NT2/D1 (cell line): ENCODE measurements at places on chromosomes 16 and 17.

GRCh38 chr16:57844416-57845030 is 42.2 kb upstream of the KIFC3 start:
- no peak for DNase-seq

DNA sequence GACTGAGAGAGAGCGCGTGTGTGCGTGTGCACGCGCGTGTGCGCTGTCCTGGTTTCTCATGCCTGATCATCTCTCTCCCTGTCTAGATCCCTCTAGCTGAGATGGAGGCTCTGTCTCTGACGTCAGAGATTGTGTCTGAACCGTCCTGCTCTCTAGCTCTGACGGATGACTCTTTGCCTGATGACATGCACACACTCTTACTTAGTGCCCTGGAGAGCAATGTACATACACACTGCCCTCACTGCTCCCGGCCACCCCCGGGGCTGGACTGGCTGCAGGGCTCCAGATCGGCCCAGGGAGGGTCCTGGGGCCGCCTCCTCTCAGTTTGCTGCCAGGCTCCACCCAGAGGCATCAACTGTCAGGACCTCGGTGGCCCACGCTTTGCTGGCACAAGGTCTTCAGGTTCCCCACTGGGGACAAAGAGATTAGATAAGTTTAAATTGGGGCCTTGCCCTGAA is 13.1 kb upstream of the ABCC3 start:
- no peak for DNase-seq

DNA sequence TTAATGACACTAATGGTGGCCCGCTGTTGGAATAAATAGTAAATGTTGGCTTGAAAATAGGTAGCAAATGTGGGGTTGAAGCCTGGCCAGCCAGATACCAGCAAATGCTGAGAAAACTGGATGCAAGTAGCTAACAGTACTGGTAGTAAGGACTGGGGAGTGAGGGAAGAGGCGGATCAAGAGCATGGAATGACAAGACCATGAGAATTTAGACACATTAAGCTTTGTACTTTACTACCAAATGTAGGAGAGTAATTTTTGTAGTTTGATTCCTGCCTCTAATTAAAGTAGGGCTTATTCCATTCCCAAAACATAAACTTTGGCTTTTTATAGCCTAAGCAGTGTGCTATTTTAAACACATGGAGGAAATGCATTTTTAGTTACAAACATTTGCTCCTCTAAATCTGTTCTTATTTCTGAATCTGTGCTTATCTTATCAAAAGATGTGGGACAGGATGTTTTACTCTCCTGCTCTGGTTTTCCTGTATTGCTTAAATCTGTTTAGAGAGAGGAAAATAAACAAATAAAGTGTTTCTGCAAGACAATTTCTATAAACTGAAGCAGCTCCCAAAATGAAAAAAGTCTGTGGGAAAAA is 44.1 kb downstream of the CFDP1 start:
- DNase-seq: no peak

- no peak for DNase-seq
These were observed 351.2 kb upstream of the KIF2B start for GRCh38 chr17:53471514-53471913.

- DNase-seq: no peak
These were observed 1.1 kb downstream of the CREBBP start for GRCh38 chr16:3879258-3879886.

- DNase-seq: no peak
These were observed 20.4 kb downstream of the ACTG1 start for GRCh38 chr17:81492202-81492601.

GRCh38 chr16:14672403-14672971 is 21.6 kb downstream of the PLA2G10 start:
- DNase-seq: no peak

- no peak for DNase-seq
These were observed 26.7 kb upstream of the ERN1 start for GRCh38 chr17:64156670-64157069.

GRCh38 chr16:17414421-17414820 is 56.3 kb downstream of the XYLT1 start:
- no peak for DNase-seq

DNA sequence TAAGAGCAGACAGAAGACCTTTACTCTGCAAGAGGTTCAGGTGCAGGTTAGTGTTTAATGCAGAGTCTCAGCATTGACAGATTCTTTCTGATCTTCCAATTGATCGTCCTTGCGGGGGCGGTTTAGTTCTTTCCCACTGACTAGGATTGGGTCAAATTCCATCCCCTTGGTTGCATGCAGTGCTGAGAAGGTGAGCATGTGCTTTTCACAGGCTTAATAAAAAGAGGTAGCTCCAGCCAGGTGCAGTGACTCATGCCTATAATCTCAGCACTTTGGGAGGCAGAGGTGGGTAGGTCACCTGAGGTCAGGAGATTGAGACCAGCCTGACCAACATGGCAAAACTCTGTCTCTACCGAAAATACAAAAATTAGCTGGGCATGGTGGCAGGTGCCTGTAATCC is 7.5 kb upstream of the ITGAD start:
- DNase-seq: no peak

DNA sequence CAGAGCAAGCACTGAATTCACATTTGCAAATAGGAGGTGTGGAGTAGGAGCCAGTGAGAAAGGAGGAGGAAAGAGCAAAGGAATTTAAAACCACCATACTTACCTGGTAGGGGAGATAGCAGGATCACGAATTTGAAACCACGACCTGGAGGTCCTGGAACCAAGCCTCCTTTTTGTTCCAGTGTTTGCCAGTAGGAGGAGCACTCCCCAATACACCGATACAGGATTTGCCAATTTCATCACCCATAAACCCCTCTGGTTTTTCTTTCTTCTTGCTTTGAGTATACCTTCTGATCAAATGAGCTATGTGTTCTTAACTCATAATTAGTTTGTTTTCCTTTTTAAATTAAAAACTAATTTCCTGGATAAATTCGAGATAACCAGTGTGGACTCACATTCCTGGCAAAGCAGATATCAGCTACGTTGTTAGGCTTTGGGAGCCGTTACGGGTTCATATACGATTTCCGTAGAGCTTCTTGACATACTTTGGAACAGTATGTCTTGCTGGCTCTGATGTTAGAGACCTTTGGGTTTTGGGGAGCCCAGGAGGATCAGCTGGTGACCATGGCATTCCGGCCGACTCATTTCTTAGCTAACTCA is 22.7 kb downstream of the BCO1 start:
- DNase-seq: no peak

GRCh38 chr17:76558198-76559095 is 18.6 kb downstream of the PRCD start:
- DNase-seq: no peak

- DNase-seq: no peak
These were observed 10.0 kb upstream of the GAA start for GRCh38 chr17:80091376-80091775.
